ENCODE measurements at places on chromosomes 5 and 9.

DNA sequence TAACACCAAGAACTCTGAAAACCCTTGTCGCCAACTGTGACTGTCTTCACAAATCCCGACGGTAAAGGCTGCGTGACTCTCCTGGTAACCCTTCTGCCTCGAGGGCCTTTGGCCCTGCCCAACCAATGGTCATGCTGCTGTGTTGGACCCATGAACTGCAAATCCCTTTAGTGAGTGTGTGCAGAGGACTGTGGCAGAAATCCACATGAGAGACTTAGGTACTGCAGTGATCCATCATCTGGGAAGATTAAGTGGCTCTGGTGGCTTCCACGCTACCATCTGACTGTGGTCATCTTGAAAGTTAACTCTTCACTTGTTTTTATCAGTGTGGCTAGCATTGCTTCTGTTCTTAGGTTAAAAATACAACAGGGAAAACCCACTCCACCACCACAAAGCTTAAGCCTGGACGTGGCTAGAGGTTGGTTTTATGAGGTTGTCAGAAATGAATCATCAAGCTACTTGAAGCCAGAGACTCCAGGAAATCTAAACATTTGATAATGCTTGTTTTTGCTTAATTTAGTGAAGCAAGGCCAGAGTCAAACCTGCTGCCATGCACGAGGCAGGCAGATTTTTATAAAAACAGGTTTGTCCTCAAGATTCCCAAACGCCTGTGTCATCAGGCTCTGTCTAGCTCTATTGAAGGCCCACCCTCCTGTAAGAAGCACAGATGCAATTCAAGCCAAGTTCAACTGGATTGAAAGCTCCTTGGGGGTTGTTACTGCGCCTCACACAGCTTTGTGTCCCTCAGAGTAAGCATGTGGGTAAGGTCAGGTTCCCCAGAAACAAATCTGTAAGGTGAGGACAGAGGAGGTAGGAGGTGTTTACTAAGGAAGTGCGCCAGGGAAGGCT, 52.7 kb upstream of the ERCC6L2 start:
- DNase-seq: peak; percentile 79

DNA sequence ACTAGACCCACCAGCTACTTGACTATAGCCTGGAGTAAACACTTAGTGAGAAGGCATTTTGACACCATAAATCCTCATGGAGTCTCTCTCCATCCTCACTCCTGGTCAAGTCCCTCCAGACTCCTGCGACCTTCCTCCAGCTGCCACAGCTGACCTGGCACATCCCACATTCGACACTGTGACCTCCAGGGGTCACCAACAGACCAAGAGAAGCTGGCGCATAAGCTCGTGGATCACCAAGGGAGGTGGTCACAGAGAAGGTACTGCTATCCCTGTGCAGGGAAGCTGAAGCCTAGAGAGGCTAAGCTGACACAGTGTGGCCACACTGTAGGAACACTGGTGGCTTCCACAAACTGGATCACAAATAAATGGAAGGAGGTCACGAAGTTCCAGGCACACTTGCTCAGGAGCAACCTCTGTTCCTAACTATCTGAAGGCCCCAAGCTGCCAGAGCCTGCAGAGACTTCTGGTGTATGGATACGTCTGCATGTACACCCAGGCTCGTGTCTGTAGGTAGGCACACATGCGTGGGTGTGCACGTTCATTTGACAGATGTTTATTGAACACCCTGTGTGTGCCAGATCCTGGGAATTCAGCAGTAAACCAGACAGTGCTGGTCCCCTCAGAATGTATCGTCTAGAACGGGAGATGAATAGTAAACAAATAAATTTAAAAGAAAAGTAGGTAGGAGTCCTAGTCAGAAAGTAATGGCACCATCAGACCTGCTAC, 104.4 kb downstream of the C5orf15 start:
- no peak for DNase-seq

DNA sequence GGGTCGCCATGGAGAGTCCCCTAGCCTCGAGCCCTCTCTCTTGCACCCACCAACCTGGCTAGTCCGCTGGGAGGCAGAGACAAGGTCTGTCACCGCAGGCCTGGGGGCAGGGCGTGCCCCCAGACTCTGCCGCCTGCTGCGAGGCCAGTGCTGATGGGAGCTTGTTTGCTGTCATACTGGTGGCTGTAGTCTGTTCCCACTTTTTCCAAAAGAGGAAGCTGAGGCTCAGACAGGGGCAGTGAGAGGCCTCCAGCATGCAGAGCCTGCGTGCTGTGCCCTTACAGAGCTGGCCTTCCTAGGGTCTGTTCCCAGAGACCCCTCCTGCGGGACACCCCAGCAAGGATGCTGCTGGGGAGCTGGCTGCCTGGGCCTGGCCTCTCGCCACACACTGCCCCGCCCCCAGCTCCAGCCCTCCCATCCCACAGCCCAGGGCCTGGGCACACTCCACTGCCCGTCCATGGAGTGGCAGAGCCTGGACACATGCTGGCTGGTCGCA, 21.0 kb upstream of the SUSD3 start:
- no peak for DNase-seq

- no peak for DNase-seq
Observed at GRCh38 chr5:109484597-109484996, 74.8 kb upstream of the PJA2 start.

GRCh38 chr9:5514617-5515260, 4.4 kb downstream of the PDCD1LG2 start:
- no peak for DNase-seq

- DNase-seq: peak; percentile 34
Observed at GRCh38 chr5:97528941-97529340, 345.9 kb upstream of the RIOK2 start.

- no peak for DNase-seq
Observed at GRCh38 chr5:102795526-102795925, 40.4 kb downstream of the PAM start.

DNA sequence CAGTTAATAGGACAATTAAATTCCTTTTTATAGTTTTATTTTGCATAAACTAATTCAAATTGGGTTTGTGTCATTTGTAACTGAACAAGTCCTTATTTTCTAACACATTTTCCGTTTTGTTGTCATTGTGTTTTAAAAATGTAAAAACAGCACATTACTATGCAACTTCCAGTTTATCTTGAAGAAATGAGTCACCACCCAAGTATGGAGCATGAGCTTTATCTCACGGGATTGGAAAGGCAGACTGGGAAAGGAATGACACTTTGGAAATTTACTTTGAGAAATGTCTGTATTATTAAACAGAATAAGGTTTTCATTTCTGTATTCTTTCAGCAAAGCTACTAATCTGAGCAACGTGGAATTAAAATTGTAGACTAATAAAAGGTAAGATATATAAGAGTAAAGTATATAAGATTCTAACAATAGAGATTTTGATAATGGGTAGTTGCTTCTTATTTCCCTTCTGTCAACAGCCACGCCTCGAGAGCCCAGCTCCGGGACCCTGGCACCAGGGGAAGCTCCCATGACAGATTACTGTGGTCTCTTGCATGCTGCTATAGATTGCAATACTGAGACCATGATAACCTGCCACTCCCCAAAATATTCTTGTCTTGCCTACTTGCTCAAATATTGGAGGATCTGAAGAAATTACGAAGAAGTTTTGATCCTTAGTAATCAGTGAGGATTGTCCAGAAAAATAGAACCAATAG, 433.1 kb downstream of the CHSY3 start:
- DNase-seq: peak; percentile 20

DNA sequence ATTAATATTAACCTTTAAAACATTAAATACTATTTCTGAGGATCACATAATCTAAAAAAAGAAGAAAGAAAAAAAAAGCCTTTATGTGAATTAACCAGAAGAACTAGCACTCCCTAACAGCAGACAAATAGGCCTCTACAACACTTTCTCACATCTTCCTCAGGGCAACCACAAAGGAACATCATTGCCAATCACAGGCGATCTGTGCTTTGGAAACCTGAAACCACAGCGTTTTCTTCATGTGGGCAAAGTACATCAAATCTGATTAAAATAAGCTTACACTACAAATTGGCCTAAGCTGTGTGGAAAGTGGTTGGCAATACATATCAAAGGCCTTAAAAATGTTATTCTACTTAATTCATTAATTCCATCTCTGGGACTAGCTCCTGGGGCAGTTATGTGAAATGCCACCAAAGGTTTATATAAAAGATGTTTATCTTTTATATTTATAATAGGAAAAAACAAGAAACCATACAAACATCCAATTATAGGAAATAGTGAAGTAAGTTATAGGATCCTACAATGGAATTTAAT, 184.8 kb upstream of the TBCA start:
- no peak for DNase-seq

DNA sequence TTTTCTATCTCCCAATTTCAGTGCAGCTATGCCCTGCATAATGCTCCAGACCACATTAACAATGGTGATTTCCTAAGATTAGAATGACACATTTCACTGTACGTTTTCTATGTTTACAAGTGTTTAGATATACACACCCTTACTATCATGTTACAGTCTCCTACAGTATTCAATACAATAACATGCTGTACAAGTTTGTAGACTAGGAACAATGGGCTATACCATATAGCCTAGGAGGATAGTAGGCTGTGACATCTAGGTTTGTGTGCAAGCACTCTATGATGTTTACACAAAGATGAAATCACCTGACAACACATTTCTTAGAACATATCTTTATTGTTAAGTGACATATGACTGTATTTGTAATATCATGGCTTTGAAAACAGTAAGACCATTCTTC, 1435.6 kb upstream of the NUDT12 start:
- DNase-seq: no peak

GRCh38 chr5:90916947-90917800, 358.6 kb downstream of the ADGRV1 start:
- DNase-seq: no peak

DNA sequence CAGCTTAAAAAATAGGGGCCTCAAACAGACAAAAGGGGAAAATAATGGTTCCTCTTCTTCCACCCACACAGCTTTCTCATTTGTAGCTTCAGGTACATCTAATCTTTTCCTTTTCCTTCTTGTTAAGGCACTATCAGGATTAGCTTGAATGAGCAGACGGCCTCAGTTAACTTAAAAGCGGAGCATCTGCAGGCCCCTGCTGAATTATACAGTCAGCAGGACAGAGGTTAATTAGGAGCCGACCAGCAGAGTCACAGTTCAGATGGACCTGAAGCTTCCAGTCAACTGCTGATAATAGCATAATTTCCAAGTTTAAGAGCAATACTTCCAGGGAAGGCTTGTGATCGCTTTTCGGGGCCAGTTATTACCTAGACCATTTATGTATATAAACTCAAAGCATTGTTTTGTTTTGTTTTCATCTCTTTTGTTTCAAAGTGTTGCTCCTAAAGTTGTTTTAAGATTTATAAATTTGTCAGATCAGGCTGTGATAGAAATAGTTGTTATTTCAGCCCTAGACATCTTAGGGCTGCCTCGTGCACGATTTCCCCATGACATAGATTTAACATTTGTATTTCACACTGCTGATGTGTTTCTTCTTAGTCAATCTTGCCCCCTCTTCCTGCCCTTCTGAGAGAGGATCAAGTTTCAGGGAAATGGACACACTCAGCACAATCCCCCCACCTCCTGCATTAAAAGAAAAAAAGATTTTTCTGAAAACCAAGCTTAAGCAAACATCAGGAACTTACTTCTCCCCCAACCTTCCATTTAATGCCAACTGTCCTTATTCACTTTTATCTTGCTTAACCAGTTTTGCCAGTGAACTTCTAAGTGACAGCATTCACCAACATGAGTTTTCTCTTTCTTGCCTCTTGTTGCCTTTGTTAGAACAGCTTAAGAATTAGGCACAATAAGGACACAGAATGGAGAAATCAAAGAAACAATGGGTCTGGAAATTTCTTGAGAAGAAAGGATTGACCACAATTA, 449.8 kb downstream of the ARHGEF28 start:
- no peak for DNase-seq

GRCh38 chr9:22050924-22051323, 41.8 kb upstream of the CDKN2B start:
- DNase-seq: no peak

GRCh38 chr9:36470643-36471290, 70.7 kb upstream of the RNF38 start:
- DNase-seq: no peak

DNA sequence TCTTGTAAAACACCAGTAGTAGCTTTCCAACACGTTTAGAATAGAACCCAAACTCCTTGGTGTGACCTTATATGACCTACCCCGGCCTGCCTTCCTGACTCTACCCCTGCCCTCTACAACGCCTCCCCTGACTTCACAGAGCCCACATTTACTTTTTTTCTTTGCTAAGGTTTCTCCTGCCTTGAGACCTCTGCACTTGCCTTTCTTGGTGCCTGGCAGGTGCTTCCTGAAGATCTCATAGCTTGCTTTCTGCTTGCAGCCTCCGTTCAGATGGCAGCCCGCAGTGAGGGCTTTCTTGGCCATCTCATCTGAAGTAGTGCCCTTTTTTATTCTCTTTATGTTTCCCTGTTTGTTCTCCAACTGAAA, 24.3 kb downstream of the NUP214 start:
- DNase-seq: no peak

DNA sequence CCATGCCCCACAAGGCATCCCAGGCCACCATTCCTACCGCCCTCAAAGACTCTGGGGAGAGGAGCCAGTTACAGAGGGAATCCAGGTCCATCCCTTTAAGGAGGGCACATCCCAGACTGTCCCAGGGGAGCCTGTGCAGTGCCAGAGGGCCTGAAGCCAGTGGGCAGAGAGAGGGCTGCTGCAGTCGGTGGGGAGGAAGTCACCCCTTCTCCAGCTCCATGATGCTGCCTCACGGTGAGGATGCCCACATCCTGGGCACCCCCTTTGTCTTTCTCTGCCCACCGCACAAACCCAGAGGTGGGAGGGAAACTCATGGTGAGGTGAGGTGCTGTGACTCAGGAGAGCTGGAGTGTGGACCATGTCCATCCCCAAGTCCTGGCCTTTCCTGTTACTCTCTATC, 26.2 kb upstream of the ANKRD33B start:
- DNase-seq: no peak

DNA sequence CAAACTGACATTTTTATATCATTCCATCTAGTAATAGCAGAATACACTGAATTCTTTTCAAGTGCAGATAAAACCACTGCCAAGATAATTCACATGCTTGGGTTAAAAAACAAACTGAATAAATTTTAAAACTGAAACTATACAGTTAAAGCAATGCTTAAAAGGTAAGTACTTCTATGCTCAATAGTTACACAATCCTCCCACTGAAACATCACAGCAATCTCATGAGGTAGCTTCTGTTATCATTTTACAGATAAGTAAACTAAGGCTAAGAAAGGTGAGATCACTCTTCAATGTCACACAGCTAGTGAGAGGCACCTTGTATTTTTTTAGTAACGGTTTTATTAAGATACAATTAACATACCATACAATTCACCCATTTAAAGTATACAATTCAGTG, 13.4 kb upstream of the GOLGA1 start:
- DNase-seq: no peak

DNA sequence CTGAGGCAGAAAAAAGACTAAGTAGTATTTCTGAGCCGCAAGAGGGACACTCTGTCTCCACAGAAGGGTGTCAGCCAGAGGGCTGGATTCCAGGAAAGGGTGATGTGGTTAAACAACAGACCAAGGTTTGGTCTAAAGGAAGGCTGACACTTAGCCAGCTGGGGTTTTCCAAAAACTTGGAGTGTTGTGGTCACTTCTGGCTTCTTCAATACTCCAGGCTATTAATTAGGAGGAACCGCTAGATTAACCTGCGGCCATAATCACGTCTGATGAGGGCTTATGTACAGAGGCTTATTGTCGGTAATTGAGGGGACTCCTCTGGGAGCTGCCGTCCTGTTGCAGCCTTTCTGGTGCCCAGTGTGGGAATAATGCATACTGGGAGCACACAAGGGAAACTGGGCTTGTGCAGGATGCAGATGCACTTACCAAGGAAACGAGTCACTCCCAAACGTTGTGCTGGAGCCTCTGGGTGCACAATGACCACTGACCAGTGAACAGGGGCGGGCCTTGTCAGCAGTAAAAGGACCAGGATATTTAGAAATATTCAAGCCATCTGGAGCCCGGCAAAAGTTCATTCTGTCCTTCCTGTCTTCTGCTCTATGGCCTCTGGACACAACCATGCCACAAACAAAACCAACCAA, 70.2 kb upstream of the TUT7 start:
- DNase-seq: no peak
